ENCODE measurements at places on chromosomes 3 and 15.

DNA sequence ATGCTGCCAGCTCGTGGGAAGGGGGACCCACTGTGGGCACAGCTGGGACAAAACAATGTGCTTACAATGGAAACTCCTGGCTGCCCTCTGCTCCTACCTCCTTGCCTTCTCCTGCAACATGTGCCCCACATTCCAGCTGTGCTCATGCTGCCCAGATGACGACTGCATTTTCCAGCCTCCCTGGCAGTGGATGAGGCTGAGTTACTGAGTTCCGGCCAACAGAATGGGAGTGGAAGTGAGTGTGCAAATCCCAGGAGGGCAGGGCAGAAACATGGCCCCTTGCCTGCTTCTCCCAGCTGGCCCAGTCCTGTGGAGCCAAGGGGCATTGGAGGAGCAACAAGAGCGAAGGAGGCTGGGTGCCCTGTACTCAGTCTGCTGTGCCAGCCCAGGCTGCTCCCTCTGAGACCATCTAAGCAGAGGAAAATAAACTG, 17.1 kb downstream of the KLF15 start:
- DNase-seq: no peak

DNA sequence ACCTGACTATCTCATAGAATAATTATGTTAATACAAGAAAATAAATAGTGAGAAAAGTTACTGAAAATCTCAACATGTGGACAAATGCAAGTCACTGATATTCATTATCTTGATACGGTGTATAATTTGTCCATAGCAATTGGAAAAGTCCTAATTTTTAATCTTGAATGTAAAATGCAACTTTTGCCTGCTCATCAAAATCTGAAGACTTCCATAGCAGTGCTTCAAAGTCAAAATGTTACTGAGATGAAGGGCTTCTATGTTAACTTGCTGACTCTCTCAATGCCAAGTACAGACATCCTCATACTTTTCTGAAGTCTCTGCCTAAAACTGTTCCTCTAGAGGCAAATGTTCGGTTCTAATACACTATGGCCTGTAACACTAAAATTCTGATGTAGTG, 1300.1 kb upstream of the EPHA6 start:
- no peak for DNase-seq

DNA sequence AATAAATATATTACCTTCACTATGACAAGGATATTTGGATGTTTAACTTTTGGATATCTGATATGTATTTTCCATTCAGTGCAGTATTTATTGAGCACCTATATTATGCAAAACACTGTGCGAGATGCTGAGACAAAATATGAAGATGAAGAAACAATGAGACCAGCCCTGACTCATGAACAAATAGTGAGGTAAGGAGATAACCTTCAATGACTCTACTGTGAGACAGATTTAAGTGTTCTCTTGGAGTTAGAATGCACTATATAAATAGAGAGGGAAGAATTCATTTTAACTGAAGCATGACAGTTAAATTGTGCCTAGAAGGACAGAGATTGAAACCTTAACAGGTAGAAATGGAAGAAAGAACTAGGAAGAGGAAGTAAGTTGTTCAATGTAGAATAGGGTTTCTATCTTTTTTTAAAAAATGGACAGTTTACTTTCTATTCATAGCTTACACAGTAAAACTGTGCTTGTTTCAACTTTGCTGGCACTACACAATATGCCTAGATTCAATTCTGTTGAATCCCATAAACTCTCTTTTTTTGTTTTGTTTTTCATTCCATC, 124.2 kb downstream of the ZBTB20 start:
- DNase-seq: peak; percentile 3

DNA sequence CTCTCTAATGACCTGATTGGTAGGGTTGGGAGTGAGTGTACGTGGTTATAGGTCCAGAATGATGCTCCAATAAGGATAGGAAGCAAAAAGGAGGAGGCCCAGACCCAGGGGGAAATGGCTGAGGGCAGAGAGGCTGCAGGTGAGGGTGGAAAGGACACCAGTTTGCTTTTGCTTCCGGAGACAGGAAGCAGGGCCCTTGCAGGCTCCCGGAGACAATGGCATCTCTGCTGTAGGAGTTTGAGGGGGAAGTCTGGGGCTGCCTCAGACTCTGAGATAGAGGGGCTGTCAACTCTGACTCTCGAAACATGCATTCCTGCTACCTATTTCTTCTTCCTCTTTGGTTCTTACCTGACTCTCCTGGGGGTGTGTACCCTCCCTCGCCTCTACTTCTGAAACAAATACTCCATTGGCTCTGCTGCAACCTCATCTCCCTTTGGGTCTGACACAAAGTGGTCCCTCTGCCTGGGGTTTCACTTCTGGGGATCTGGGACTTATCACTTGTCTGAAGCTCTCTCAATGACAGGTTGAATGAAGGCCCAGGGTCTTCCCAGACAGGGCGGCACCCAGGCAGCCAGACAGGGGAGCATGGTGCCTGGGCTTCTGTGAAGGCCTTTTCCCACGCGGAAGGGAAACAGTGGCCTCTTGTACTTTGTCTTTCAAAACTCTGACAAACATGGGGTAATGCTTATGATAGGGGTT, 61.5 kb downstream of the CHRD start:
- no peak for DNase-seq

DNA sequence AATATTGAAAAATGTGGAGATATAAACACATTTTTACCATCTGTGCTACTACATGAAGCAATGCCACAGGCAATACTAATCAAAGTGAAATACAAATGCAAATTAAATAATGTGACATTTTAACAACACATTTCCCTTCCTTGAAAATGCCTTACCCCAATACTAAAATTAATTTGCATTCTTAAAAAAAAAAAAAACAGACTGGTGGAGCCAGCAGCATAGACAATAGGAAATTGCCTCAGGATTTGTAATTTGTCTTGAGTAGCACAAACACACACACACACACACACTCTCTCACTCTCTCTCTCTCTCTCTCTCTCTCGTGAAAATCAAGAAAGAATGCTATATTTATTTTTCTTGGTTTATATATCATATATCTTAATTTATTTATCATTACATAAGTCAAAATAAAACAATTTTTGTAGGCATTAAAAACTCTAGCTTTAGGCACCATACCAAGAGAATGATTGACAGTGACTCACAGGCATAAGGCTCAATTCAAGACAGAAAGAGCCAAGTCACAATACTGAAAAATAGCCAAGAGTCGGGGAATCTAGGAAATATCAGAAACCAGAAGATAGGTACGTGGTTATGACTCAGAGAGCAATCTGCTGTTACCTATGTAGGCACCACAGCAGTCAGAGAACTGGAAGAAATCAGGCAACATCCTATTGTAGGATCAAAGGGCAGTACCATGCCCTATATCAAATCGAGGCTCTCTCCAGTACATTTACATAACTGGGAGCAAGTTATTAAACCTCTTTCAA, 23.0 kb downstream of the SUCNR1 start:
- DNase-seq: peak; percentile 58

DNA sequence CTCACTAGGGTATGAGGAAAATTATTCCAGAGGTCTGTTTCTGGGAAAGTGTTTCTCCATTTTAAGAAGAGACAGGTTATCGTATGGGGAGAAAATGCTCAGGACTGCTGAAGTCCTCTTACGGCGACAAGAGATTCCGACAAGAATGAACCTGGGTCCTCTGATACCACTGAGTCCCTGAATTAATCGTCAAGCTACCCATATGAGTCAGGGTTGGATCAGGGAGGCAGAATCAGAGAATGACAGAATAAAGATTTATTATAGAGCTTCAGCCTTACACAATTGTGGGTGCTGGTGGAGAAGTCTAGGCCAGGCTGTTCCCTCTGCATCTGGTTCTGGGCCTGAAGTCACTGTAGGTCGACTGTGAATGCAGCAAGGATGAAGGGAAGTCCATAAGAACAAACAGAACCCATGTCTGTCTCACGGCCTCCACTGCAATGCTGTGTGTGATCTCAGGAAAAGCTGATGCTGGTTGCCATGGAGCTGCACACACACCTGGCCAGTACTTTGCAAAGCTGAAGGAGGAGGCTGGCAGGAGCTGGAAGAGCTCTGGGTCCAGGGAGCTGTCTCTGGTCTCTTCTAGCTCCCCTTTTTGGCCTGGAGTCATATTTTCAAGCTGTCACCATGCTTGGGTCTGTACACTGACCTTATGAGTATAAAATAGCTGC, 83.9 kb downstream of the HHLA2 start:
- no peak for DNase-seq

DNA sequence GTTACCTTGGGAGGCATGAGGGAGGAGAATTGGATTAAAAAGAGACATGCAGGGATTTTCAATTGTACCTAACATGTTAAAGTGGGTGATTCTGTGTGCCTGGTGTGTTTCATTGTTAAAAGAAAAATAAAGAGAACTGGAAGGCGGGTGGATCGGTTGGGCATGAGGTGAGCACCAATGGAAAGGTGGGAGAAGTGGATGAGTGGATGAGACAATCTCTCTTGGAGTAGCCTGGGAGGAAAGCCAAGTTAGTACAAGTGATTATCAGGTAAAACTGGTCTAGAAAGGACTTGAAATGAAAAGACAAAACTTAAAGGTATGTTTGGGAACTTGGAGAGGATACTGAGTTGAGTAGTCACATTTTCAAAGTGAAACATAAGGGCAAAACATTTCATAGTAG, 12.1 kb downstream of the VEPH1 start:
- no peak for DNase-seq

DNA sequence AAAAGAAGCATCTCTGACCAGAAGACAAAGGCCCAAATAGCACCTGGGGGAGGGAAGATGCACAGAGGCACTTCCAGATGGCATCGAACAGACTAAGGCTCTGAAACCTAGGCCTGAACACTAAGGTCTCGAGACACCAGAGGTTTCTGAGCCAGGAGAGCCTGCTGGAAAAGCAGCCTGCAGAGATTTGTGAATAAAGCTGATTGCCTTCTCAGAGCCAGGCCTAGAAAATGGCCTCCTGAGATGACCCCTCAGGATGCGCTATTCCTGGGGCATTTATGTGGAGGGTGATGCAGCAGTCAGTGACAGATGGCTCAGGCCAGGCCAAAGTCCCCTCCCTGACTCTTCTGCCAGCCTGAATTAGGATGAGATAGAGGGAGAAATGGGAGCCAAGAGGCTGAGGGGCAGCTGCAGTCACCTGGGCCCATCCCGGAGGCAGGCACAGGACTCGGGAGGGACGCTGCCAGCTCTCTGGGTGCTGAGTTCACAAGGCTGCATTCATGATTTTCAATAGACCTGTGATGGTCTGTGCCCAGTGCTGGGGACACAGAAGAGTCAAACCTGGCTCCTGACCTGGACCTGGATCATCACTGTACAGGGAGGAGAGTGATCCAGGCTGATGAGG, 6.9 kb downstream of the PRSS50 start:
- DNase-seq: no peak

GRCh38 chr3:185982632-185983031, 44.8 kb upstream of the TRA2B start:
- no peak for DNase-seq

DNA sequence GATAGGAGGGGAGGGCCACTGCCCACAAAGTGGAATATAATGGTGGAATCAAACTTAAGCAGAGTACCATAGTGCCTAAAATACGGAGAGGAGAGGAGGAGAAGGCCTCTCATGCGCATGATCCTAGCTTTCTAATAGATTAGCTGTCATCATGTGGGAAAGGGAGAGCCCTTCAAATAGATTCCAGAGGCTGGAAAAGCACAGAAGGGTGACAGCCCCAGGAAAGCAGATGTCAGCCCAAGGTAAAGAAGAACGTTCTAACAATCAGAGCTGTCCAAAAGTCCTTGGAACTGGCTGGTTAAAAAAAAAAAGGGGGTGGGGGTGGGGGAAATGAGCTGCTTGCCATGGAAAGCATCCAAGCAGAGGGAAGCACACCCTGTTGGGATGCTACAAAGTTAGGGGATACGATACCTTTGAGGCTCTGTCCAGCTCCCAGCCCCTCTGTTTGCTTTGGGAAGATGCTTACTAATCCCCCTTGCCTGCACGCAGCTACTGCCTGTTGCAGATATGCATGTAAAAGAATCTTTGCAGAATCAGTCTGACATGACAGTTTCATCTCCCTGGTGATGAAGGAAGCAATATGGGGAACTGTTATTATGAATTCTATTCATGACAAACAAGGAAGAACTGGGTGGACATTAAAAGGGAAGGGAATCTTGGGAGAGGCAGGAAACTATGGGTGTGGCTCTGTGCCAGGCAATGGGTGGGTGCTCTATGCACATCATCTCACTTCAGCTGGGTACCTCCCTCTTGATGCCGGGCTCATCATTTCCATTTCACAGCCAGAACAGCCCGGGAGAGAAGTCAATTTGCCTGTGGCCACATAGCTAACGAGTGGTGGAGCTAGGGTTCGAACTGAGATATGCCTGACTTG, 10.1 kb upstream of the LMCD1 start:
- no peak for DNase-seq

- no peak for DNase-seq
Measured at GRCh38 chr3:4409971-4410573, 57.0 kb downstream of the SUMF1 start.

- DNase-seq: peak; percentile 76
Measured at GRCh38 chr3:122572940-122573412, 4.5 kb upstream of the PARP15 start.

DNA sequence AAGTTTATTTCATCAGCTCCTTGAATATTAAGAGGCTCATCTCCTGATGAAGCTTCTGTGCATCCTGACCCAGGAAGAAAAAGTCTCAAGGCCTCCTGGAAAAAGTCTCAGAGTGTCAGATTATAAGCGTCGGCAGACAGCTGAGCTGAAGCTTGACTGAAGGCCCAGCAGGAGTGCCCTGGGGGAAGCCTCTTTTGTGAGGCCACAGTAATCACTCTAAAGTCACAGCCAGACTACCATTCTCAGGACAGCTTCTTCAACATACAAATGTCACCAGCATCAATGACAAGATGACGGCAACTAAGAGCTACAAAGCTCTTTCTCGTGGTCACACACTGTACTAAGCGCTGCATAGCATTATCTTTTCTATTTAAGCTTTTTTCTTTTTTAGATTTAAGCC, 72.7 kb upstream of the LRRN1 start:
- no peak for DNase-seq

GRCh38 chr15:92091155-92091734, 237.7 kb downstream of the SLCO3A1 start:
- no peak for DNase-seq

GRCh38 chr15:33988384-33988783, 20.1 kb downstream of the CHRM5 start:
- no peak for DNase-seq

DNA sequence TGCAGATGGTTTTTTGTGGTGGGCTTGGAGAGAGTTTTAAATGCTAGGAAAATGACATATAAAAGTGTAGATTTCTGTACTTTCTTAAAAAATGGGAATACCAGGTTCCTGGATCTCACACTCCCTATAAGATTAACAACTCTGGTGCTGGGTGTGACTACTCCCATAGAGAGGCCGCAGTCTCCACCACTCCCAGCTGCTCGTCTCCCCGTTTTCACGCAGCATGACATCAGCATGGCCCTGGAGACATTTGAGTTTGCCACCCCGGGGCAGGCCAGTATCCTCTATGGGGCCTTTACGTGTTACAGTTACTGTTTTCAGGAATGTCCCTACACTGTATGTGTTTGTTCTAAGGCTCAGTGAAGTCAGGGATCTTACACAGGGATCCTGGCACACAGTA, 126.7 kb upstream of the ATP2B2 start:
- DNase-seq: no peak

DNA sequence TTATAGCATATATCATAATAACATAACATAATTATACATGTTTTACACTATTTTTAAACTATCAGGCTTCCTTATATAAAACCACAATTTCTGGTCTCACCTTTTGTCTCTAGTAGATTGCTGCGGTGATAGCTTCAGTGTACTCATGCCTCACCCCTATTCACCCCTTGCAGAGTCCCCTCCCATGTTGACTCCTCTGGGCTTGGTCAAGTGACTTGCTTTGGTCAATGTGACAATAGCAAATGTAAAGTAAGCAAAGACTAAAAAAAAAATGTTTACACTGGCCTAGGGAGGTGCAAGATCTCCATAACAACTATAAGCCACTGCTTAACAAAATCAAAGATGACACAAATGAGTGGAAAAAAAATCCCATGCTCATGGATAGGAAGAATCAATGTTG, 537.5 kb downstream of the ROBO1 start:
- no peak for DNase-seq
